RPMI8226 (cell line): ENCODE measurements at places on chromosomes 5 and 9.

- no peak for DNase-seq
Measured at GRCh38 chr9:132216861-132217619, 55.2 kb downstream of the NTNG2 start.

DNA sequence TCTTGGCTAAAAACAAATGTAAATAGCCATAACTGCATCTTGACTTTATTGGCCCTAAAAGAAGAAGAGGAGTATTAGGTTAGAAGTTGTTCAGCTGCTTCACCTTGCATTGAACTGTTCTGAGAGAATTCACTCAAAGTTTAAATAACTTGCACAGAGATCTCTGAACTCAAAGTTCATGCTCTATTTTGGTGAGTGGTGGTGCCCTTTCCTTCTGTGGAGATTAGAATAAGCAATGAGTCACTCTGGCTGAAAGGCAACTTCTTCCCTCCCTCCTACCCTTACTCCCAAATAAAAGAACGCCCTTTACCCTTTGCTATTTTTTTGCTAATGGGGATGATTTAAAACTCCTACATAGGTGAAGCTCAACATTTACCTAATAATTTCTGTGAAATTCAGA lies 48.9 kb downstream of the ERMP1 start:
- no peak for DNase-seq

DNA sequence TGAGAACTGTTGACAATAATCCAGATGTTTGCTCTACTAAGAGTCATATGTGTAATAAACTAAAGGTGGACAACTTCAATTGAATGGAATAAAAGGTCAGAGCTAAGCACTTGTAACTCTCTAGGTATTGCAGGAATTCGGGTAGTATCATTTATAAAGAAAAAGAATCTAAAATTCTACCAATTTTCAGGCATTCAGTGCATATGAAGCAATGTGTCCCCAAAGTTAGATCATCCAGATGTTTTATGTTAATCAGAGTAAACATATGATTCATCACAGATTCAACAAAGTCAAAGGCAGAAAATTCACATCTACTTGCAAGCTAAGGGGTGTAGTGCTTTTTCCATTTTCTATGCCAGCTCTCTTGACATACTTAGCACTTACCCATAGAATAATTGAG lies 477.1 kb downstream of the PDE4D start:
- no peak for DNase-seq

DNA sequence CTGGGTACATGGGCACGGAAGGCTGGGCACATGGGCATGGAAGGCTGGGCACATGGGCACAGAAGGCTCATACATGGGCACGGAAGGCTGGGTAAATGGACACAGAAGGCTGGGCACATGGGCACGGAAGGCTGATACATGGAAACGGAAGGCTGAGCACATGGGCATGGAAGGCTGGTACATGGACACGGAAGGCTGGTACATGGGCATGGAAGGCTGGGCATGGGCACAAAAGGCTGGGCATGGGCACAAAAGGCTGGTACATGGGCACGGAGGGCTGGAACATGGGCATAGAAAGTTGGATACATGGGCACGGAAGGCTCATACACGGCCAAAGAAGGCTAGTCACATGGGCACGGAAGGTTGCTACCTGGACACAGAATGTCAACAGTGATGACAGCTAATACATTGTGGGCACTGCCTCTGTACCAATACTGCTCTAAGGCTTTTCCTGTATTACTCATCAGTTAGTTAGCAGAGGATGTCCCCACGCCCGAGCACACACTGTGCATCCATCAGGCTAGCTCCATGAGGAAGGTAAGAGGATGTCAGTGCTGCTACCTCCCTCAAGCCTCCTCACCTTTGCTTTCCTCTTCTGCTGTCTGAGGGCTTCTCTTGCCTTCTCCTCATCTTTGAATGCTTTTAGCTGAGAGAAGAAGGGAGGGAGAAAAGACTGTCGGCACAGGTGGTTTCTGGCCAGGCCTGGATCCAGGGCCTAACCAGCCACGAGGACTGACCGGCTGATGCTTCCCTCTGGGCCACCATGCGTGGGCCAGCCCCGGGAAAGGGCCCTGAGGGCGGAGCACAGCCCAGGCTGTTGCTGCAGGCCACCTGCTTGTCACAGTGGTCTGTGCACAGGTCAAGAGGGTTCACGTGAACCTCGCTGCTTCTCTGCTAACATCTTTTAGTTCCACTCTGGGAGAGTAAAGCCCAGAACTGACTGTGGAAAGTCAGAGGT lies 14.3 kb downstream of the GPX3 start:
- no peak for DNase-seq

GRCh38 chr9:105248691-105249090 lies 4.2 kb downstream of the SLC44A1 start:
- no peak for DNase-seq

DNA sequence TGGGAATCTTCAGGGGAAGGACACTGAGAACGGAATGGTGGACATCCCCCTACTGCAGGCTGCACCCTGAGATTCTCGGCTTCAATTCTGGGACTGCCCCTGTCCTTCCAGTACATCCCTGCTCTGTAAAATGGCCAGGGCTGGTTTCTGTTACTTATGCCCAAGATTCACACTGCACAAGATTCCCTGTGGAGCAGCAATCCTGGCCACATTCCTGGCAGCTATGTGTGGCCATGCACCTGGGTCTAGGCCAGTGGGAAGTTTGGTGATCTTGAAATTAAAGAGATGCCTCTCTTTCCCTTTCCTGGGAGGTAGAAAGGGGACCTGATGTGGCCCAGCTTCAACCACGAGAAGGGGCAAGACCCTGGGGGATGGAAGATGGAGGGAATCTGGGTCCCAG lies 27.6 kb downstream of the WHRN start:
- DNase-seq, result no peak

DNA sequence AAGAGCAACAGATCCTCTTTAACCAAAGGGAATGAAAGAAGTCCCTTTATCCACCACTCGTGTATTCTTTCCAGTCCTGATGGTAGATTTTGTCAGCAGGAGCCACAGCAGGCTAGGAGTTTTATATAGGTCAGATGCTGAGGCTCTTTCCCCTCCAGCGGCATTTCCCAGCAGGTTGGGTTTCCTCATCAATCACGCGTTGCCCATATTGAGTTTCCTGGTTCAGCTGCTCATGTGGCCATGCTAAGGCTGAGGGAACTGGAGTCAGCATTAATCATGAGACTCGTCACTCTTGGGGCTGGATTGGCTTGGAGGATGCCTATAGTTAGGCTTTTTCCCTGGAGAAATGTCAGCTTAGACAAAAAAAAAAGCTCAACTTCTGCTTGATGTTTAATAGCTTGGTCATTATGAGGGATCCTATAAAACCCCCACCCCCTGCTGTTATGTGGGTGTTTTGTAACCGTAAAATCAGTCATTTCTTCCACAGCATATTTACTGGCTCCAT lies 193.4 kb upstream of the GAS1 start:
- no peak for DNase-seq

DNA sequence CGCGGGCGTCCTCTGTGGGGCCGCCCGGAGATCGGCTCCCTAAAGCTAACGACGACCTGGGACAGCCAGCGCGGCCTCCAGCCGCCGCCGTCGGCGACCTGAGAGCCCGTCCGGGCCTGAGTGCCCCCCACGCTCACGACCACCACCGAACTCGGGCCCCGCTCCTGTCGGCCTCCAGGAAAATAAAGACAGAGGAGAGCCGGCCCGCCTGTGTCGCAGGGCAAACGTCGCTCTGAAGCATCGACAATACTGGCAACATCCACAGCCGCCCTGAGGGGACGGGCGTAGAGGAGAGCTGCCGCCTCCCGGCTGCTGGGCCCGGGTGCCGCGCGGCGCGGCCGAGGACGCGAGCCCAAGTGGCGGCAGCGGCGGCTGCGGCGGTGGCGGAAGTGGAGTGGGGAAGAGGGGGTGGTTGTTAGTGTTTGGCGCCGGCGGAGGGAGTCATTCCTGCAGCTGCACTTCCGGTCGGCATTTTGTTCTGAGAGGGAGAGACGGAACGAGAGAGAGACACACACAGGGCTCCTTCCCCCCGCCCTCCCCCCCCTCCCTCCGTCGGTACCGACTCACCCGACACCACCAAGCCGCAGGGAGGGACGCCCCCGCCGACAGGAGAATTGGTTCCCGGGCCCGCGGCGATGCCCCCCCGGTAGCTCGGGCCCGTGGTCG lies at the start of gene NIPBL:
NIPBL (plus strand) TSS at position 471 of the 666 bp plus-strand sequence. CDS start 76,928 bp downstream, outside the sequence.
- peak; percentile 90 for DNase-seq

DNA sequence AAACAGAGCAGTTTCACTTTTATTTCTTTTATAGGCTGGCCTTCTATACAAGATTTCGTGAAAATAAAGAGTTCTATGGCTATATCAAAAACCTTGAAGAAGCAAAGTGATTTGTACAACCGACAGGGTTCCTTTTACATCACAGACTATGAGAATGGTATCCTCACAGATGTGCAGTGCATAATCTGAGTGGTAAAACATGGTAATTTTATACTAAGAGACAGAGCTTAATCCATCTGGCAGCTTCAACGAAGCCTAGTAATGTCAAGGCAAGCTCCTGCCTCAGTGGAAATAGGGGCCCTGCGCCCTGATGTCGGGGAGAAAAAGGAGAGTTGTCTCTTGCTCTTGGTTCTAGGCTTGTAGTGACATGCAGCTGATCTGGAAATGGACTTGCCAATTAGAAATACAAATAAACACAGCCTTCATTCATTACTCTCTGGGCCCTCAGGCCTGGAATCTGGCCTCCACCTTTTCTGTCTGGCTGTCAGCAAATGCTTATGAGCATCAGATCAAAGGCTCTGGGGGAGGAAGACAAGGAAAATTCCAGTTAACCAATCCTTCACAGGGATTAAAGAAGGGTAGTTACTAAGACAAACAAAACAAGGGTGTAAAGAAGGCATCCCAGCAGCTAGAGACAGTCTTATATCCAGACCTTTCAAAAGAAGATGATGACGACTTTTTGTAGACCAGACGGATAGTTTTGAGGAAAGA lies 33.6 kb upstream of the TRIM32 start:
- DNase-seq, result no peak

- DNase-seq, result no peak
Measured at GRCh38 chr5:124025306-124025845, 513.4 kb downstream of the CSNK1G3 start.
